ENCODE measurements at places on chromosomes 11 and 22. TPM values are rescaled to one million over a fixed set of nuclear protein-coding genes. Genes with fewer than 3 reads are reported as not detected.

The OR56A1 gene
- not detected for total RNA-seq

GRCh38 chr11:3022300-3022967, 30.3 kb upstream of the NAP1L4 start:
- H3K36me3 ChIP-seq: peaks cover 55% of the 10 kb centered on the region
- peaks cover 6% of the 10 kb centered on the region for H3K4me1 ChIP-seq
- H3K27me3 ChIP-seq: no peaks in the 10 kb centered on the region
- H3K27ac ChIP-seq: peak overlapping the region; percentile 13

DNA sequence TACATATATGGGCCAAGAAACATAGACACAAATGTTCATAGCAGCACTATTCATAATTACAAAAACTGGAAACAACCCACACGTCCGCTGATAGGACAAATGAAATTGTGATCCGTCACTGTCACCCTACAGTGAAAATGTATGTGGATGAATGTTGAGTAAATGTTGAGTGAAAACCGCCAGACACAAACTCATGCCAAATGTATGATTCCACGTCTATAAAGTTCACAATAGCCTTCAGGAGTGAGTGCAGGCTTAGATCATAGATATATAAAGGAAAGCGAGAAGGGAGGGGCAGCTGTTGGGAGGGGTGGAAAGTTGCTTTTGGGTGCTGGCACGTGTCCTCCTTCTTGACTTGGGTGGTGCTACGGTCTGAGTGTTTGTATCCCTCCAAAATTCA, 33.6 kb downstream of the DBX1 start:
- H3K27me3 ChIP-seq: peaks cover 10% of the 10 kb centered on the region
- no peak overlapping the region for H3K4me3 ChIP-seq
- H3K4me1 ChIP-seq: peaks cover under 1% of the 10 kb centered on the region
- no peak for DNase-seq

DNA sequence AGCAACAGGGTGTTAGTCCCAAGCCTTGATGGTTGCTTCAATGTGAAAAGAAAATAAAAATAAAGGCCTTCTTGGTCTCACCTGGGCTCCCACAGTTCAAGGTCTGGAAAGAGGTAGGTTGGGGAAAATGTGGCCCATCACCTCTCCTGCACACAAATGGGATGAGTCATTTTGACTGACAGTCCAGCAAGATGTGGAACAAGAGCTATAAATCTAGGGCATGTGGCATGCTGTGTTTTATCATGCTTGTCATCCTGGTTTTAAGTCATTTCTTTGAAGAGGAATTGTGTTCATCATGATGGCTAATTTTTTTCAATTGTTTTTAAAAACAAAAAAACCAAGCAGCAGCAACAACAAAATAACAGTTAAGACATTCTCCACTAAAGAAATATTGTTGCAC, 503.7 kb downstream of the NTM start:
- DNase-seq: no peak
- H3K27me3 ChIP-seq: no peaks in the 10 kb centered on the region
- no peaks in the 10 kb centered on the region for H3K4me1 ChIP-seq
- H3K4me3 ChIP-seq: no peak overlapping the region
- H3K27ac ChIP-seq: no peak overlapping the region
- H3K36me3 ChIP-seq: no peaks in the 10 kb centered on the region

- no peaks in the 10 kb centered on the region for H3K4me1 ChIP-seq
- H3K36me3 ChIP-seq: no peaks in the 10 kb centered on the region
- no peak overlapping the region for H3K27ac ChIP-seq
Observed at GRCh38 chr11:42255906-42256305, 796.5 kb upstream of the LRRC4C start.

- no peaks in the 10 kb centered on the region for H3K4me1 ChIP-seq
- no peaks in the 10 kb centered on the region for H3K27me3 ChIP-seq
- no peak for DNase-seq
- H3K36me3 ChIP-seq: no peaks in the 10 kb centered on the region
- no peak overlapping the region for H3K4me3 ChIP-seq
Observed at GRCh38 chr11:80584661-80585060, 1143.8 kb upstream of the TENM4 start.

GRCh38 chr11:75869661-75870455, 54.8 kb downstream of the UVRAG start:
- H3K4me1 ChIP-seq: no peaks in the 10 kb centered on the region
- DNase-seq: no peak
- no peak overlapping the region for H3K27ac ChIP-seq
- no peaks in the 10 kb centered on the region for H3K36me3 ChIP-seq
